Aorta (tissue), 5 donors: ENCODE measurements at places on chromosomes 6 and 20. TPM values are rescaled to one million over a fixed set of nuclear protein-coding genes. Genes with fewer than 3 reads are reported as not detected.

DNA sequence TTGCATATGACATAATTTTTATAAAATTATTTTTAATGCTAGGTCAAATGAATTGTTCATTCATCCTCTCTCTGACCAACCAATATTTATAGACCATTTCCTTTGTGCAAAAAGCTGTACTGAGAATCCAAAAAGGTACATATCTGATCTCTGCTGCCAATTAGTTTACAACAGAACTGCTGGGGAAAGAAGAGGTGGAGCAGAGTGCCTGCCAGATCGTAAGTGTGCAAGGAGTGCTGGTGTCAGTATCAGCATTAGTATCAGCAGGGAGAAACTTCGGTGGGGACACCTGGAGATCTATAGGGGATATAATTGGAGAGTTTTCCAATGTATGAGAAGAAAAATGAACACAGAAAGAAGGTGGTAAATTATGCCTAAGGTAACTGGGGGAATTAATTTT lies 63.3 kb upstream of the ASF1A start:
- H3K4me3 ChIP-seq = no peak overlapping the region
- H3K36me3 ChIP-seq = peaks cover 5% of the 10 kb centered on the region
- DNase-seq = no peak
- H3K27ac ChIP-seq = no peak overlapping the region

DNA sequence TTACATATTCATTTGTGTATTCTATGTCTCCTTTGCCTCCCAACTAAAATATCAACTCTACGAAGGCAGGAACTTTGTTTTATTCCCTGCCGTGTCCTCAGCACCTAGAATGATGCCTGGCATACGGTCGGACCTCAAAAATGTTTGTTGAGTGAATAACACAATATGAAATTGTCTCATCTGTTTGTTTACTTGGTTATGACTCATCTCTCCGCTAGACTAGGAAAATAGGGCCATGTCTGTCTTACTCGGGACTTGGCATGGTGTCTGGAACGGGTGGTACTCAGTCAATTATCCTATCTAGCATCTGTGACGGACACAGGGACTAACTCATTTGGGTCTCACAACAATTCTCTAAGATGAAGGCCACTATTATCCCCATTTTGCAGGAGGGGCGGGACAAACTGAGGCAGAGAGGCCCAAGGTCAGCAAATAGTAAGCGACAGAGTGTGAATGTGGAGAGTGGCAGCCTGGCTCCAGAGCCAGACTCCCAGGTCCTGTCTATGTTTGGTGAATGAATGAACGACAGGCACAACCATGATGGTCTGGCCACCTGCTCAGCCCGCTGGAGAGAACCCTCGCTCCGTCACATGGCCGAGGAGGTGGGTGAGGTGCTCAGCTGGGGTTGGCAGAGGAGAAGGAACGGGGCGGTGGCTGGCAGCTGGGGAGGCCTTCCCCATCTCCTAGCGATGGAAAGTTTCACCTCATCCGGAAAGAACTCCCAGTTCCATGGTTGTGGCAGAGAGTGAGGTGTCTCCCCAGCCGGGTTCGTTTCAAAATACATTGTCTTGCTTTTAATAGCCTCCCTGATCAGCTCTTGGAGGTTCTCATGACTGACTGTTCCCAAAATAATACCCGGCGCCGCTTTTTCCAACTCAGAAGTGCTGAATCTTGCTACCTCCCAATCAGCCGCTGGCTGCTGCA lies 27.6 kb upstream of the NFATC2 start:
- H3K27me3 ChIP-seq = no peaks in the 10 kb centered on the region
- H3K27ac ChIP-seq = no peak overlapping the region
- H3K36me3 ChIP-seq = no peaks in the 10 kb centered on the region
- H3K4me3 ChIP-seq = no peak overlapping the region
- H3K4me1 ChIP-seq = no peaks in the 10 kb centered on the region
- DNase-seq = no peak

DNA sequence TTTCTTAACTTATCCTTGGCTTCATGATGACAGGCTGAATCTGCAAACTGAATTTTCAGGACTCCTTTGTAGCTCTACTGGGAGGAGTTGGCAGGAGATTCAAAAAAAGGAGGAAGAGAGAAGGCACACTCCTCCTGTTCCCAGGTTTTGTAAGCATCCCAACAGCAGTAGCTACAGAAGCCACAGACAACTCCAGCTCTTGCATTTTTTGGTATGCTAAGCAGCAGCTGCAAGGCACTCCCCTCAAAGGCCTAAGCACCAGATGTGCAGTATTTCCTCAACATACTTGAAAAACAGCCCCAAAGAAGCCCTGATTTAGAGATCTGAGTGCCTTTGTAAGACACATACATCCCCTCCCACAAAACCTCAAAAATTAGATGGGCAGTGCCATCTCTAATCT lies 328.6 kb upstream of the SYNCRIP start:
- no peak for DNase-seq
- H3K36me3 ChIP-seq = no peaks in the 10 kb centered on the region
- H3K4me1 ChIP-seq = no peaks in the 10 kb centered on the region

DNA sequence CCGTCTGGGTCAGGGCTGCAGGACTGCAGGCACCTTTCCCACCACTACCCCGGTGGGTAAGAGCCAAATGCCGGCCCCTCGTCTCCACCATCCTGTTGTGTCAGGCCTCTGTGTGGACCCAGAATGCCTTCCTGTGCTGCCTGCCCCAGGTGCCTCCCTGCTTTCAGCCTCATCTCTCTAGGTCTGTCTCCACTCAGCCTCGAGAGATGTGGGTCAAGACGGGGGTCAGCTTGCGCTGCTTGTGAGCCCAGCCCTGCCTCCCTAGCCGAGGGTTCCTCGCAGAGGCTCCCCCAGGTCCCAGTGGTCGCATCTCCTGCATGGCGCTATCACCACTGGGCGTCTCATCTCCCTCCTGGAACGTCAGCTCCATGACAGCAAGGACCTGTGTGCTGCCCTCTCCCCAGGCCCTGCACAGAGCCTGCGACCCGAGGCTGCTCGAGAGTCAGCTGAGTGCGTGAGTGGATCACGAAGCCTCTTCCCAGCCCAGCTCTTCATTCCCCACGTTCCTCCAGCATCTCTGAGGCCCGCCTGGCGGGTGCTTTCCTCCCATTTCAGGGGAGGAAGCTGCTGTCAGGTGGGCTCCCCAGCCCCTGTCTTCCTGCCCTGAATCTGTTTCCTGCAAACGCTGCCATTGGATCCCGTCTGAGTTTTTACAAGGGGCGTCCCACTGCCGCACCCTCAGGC lies 38.7 kb upstream of the ZBP1 start:
- no peak for DNase-seq
- H3K4me1 ChIP-seq = no peaks in the 10 kb centered on the region
- no peak overlapping the region for H3K27ac ChIP-seq
- no peaks in the 10 kb centered on the region for H3K27me3 ChIP-seq

- no peak for DNase-seq
- H3K36me3 ChIP-seq = no peaks in the 10 kb centered on the region
- no peak overlapping the region for H3K4me3 ChIP-seq
- no peaks in the 10 kb centered on the region for H3K27me3 ChIP-seq
- H3K4me1 ChIP-seq = no peaks in the 10 kb centered on the region
- no peak overlapping the region for H3K27ac ChIP-seq
These were observed 41.8 kb downstream of the BMP7 start for GRCh38 chr20:57224641-57225138.

DNA sequence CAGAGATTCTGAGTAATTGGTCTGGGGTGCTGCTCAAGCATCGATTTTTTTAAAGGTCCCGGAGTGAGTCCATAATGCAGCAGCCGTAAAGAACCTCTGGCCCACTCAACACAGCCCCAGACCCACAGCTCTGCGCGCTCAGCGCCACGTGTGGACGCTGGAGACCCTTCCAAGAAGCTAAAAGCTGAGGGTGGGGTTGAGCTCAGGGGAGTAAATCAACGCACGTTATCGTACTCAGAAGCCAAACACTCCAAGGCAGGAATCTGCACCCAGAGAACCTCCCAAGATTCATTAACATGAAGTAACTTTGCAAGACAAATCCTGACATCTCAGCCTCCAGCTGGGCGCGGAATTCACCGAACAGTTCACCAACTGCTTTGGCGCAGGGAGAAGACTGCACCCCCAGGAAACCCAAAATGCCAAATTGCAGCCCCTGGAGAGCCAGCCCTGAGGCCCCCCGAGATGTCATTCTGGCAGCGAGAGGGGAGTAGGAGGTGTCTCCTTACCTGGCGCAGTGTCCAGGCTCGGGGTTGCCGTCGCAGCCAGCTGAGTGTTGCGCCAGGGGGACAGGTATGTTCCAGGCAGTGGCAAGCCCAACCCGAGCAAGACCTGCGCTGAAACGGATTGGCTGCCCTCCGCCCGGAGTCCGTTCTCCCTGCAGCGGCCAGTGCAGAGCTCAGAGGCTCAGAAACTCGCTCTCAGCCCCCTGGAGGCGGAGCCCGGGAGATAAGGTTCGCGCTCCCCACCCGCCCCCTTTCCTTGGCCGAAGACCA lies at the start of gene COL21A1:
Gene COL21A1, minus strand, starts transcription at position 700 of the 773 bp plus-strand sequence. CDS start 64,962 bp downstream, outside the sequence.
- no peaks in the 10 kb centered on the region for H3K27me3 ChIP-seq
- H3K36me3 ChIP-seq = no peaks in the 10 kb centered on the region
- peaks cover 7% of the 10 kb centered on the region for H3K4me1 ChIP-seq
- peak within 1 kb of the TSS; percentile 65 for H3K4me3 ChIP-seq
- DNase-seq = peak; percentile 85

DNA sequence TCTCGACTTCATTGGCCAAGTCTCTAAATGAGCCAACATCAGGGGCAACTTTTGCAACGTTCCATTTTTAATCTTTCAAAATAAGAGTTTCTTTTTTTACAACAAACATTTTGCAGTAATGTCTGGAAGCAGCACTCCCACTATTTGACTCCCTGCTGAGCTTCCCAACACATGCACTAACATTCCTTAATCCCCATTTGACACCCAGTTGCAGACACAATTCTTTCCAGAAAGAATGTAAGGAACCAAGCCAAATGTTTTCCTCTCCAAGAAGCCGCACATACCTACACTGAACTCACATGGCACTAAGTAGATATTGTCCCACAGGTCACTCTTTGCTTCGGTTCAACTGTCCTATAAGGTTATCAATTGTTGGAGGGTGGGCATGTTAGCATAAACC lies 165.6 kb downstream of the GRM1 start:
- H3K4me3 ChIP-seq = no peak overlapping the region
- H3K27ac ChIP-seq = no peak overlapping the region
- DNase-seq = no peak
- H3K36me3 ChIP-seq = no peaks in the 10 kb centered on the region
- H3K4me1 ChIP-seq = no peaks in the 10 kb centered on the region
- H3K27me3 ChIP-seq = no peaks in the 10 kb centered on the region

- peak; percentile 73 for DNase-seq
- no peaks in the 10 kb centered on the region for H3K4me1 ChIP-seq
- no peaks in the 10 kb centered on the region for H3K27me3 ChIP-seq
- H3K27ac ChIP-seq = no peak overlapping the region
These were observed 716 bp downstream of the SHPRH start for GRCh38 chr6:145963216-145964068.

GRCh38 chr20:48336597-48336996 lies 491.2 kb downstream of the PREX1 start:
- no peak overlapping the region for H3K27ac ChIP-seq
- H3K4me3 ChIP-seq = no peak overlapping the region
- DNase-seq = no peak
- no peaks in the 10 kb centered on the region for H3K27me3 ChIP-seq
- H3K4me1 ChIP-seq = no peaks in the 10 kb centered on the region

DNA sequence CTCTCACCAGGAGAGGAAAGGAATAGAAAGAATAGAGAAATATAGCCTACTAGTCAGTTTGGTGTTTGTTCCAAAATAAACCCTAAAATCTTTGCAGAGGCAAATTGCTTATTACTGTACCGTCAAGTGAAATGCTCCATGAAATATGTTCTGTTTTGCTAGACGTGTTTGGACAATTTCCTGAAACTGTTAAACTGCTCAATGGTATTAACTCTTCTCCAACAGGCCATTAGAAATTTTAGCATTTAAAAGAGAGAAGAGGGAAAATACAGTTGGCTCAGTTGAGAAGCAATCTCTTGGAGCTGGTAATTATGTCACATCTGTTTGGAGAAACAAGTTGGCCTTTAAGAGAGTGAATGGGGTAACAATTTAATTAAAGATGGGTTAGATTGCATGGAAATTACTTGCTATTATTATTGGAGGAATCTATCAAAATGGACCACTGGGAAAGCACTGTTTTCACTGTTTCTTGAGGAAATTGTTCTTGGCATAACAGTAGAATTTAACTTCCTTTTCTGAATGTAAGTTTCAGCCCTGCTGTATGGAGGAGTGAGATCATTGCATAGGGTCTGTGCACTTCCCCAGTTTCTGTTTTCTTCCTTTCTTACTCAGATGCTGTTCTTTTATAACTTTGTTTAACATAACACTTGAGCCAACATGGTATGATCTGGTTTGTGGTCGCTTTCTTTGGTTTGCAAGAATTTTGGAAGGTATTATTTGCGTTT lies 373.6 kb downstream of the PLCB1 start:
- H3K4me3 ChIP-seq = no peak overlapping the region
- no peaks in the 10 kb centered on the region for H3K36me3 ChIP-seq
- no peak for DNase-seq
- no peak overlapping the region for H3K27ac ChIP-seq
- no peaks in the 10 kb centered on the region for H3K27me3 ChIP-seq
- no peaks in the 10 kb centered on the region for H3K4me1 ChIP-seq

DNA sequence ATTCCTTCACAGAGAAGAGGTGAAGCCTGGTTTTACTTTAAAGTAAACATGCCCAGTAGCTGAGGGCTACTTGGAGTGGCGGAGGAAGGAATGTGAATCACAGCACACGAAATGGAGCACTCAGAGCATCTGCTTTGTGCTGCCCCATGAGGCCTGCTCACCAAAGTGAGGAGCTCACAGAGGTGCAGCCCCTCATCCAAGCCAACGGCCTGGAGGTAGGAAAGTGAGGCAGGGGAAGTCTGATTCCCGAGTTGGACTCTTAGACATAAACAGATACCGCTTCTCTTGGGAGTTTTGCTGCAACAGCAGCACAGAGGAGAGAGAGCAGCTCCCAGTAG lies 3.6 kb downstream of the YTHDF1 start:
- DNase-seq = no peak
- no peaks in the 10 kb centered on the region for H3K27me3 ChIP-seq
- H3K27ac ChIP-seq = no peak overlapping the region
- no peak overlapping the region for H3K4me3 ChIP-seq
- H3K36me3 ChIP-seq = peaks cover 2% of the 10 kb centered on the region

GRCh38 chr20:36506253-36506652 lies 35.1 kb upstream of the MYL9 start:
- no peaks in the 10 kb centered on the region for H3K27me3 ChIP-seq
- no peak for DNase-seq
- no peaks in the 10 kb centered on the region for H3K4me1 ChIP-seq
- H3K27ac ChIP-seq = no peak overlapping the region
- peaks cover 2% of the 10 kb centered on the region for H3K36me3 ChIP-seq

- no peaks in the 10 kb centered on the region for H3K27me3 ChIP-seq
- DNase-seq = peak; percentile 47
- H3K4me3 ChIP-seq = no peak overlapping the region
- no peak overlapping the region for H3K27ac ChIP-seq
These were observed 323.3 kb upstream of the NT5E start for GRCh38 chr6:85126485-85127167.

BMP7 gene
- 0.52 TPM for total RNA-seq

SIRPG gene
- total RNA-seq = not detected

NEURL2 gene
- 32.9 TPM for total RNA-seq

SLC17A5 gene
- total RNA-seq = 22.4 TPM

TSPO2 gene
- total RNA-seq = not detected

AVP gene
- not detected for total RNA-seq
